H7 (cell line): ENCODE measurements at places on chromosomes 5 and 9. TPM values are rescaled to one million over a fixed set of nuclear protein-coding genes. Genes with fewer than 3 reads are reported as not detected.

The NRG2 gene
- 0.24 TPM in 1 of 2 replicates, not detected in the other for total RNA-seq

The PCDHGA10 gene
- 0.35 and 0.78 TPM in 2 replicates for total RNA-seq

The POLR3G gene
- 126 and 169 TPM in 2 replicates for total RNA-seq

The SPINK13 gene
- total RNA-seq = not detected in 2 replicates

The TUSC1 gene
- total RNA-seq = not detected in 2 replicates

- no peak for DNase-seq
Observed at GRCh38 chr5:136000932-136001331, 27.9 kb upstream of the TGFBI start.

DNA sequence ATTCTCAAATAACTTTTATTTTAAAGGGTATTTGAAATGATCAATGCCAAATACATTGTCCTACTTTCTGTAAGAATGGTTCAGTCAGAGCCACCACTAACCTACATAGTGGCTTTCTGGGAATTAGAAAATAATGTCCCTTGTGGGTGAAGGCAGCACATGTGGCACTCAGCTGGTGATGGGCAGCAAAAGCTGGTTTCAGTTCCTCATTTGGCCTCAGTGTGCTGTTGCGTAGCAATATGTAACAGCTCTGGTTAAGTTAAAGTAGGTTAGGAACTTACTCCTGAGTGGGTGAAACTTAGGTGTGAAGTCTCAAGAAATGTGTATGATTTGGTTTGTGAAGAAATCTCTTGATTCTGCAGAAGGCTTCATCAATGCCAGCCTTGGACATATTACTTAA lies 99.6 kb upstream of the SPEF2 start:
- no peak for DNase-seq

The CDH9 gene
- 0.18 and 0.90 TPM in 2 replicates for total RNA-seq

The PCDHB12 gene
- not detected in 2 replicates for total RNA-seq
